ENCODE measurements at places on chromosomes 1 and 21. TPM values are rescaled to one million over a fixed set of nuclear protein-coding genes. Genes with fewer than 3 reads are reported as not detected.

MYOG gene
- not detected for total RNA-seq

SLC44A5 gene
- 47.5 TPM for total RNA-seq

CD1B gene
- total RNA-seq = not detected

TAF5L gene
- 23.8 TPM for total RNA-seq

TNFRSF18 gene
- not detected for total RNA-seq

All from diencephalon (tissue), 1 donor.